ENCODE measurements at places on chromosomes 12 and 14.

DNA sequence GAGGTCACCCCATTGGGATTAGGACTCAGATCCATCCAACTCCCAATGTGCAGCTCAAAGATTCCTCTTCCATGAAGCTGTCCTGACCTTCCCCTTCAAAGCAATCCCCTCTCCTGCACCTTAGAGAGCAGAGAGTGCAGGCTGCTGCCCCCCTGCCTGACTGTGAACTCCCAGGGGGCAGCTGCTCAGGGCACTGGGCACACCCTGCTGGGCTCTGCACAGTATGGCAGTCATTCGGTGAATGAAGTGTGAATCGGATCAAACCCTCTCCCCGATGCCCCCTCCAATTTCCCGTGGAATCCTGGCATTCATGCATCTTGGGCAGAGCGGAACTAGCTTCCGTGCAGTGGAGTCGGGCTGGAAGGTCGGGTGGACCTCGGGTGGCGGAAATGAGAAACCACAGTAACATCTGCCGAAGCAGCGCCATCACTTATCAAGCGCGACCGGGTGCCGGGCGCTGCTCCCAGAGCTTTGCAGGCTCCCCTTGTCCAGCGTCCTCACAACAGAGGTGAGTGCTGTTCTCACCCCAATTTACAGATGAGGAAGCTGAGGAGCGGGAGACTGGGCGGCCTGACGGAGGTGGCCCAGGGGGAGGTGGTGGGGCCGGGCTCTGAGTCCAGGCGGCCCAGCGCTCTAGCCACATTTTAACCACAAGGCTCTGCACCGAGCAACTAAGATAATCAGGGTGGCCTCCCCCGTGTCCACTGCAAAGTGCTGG lies 14.7 kb downstream of the GALNT9 start:
- no peak for DNase-seq

GRCh38 chr12:117417004-117417403 lies 55.6 kb upstream of the NOS1 start:
- DNase-seq, result no peak

- DNase-seq, result no peak
Observed at GRCh38 chr14:75123991-75124390, 2.9 kb downstream of the NEK9 start.

GRCh38 chr12:123115409-123116121 lies 35.3 kb downstream of the PITPNM2 start:
- no peak for DNase-seq

DNA sequence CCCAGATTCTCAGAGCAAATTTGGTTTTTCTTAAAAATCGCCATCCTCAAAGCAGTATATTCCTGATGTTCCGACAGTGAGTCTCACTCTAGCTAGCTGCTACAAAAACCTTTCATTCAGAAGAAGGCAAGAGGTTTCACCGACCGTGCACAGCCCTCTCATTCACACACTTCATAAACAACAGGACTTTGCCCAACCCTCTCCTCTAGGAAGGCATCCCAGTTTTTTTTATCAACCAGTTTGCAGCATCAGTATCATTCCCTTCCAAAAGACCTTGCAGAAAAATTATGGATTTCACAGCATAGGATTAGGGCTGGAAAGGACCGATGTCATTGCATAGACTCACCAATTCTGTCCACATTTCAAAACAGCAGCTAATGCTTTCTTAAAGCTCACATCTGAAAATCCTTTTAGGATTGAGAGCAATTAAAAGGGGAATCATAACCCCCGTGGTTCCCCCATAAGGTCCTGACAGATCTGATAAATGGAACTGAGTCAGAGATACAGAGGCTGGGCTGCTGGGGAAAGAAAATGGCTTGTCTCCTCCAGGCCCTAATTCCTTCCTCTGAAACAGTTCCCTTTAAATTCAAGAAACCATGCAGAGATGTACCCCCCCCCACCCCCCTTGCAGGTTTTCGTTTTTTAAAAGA lies 597 bp downstream of the SVOP start:
- DNase-seq, result no peak

- DNase-seq, result no peak
Observed at GRCh38 chr12:91777268-91777992, 368.2 kb downstream of the BTG1 start.

DNA sequence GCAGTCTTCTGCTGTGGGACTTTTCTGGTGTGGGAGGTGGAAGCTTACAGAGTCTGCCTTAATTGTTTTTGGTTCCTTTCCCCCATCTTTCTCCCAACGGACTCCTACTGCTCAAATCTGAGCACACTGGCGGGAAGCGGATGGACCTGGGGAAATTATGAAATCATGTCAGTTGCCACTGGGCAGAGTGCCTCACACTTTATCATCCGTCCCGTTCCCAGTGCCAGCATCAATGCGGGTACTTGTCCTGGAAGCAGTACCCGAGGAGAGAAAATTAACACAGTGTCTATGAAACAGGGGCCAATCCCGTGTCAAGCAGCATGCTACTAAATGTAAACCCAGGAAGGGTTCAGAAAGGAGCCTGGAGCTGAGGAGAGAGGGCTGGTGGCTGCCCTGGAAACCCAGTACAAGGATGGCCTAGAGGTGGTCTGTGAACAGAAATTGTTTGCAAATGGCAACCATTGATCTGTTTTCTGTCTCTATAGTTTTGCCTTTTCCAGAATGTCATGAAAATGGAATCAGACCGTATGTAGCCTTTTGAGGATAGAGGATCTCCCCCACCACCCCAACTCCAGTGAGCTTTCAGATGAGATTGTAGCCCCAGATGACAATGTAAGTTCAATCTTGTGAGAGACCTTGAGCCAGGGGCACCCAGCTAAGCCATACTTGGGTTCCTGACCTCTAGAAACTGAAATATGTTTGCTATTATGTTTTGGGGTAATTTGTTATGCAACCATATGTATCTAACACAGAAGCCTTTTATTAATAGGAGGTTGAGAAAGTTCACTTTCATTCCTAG lies 908 bp upstream of the CDKL1 start:
- no peak for DNase-seq

DNA sequence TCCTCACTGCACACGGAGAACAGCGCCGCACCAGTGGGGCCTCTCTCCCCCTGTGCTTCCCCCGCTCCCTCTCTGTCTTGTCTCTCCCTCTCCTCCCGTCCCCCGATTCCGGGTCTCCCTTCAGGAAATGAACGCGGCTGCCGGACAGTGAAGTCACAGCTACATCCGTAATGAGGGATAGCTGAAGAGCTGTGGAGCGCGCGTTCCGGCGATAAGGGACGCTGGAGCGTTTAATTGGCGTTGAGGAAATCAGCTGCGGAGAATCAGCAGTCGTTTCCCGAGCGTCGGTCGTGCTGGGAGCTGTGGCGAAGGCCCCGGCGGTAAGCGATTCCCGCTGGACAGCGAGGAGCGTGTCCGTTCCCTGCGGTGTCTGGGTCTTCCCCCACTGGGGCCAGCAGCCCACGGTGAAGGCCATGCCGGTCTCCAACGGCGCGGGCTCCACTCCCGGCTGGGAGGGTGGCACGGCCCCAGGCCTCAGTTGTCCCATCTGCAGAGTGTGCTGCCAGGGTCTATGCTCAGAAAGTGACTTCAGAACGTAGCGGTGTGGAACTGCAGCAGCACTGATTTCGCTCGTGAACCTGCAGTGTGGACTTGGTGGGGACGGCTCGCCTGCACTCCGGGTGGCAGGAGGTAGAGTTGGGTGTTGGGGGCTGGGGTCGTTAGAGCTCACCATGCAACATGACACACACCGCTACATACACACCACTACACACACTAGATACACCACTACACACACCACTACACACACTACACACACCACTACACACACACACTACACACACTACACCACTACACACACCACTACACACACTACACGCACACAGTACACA lies 10.9 kb downstream of the NOC4L start:
- no peak for DNase-seq

GRCh38 chr12:129538137-129538536 lies 365.7 kb downstream of the TMEM132D start:
- DNase-seq, result no peak

- no peak for DNase-seq
Observed at GRCh38 chr12:117038919-117039318, 60.3 kb downstream of the TESC start.

DNA sequence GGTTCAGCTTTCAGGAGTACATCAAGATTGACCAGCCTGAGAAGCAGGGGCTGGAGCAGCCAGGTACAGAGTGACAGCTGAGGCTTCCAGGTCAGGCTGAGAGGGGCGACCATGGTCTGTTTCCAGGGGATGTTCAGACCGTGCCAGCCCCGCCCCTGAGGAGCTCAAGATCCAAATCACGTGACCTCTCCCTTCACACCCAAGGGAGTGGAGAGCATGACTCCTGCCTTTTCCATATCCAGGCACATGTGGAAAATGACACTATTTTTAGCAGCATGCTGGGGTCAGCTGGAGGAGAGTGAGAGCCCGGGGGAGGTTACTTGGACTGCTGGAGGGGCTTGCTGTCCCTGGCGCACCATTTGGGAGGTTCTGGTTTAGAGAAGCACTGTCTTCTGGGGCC lies 92.7 kb downstream of the B4GALNT3 start:
- DNase-seq, result peak; percentile 56

- no peak for DNase-seq
Observed at GRCh38 chr12:109308534-109309380, at the start of gene FOXN4. FOXN4 (minus strand) TSS chr12:109309284; CDS start chr12:109308321, 963 bp downstream.

DNA sequence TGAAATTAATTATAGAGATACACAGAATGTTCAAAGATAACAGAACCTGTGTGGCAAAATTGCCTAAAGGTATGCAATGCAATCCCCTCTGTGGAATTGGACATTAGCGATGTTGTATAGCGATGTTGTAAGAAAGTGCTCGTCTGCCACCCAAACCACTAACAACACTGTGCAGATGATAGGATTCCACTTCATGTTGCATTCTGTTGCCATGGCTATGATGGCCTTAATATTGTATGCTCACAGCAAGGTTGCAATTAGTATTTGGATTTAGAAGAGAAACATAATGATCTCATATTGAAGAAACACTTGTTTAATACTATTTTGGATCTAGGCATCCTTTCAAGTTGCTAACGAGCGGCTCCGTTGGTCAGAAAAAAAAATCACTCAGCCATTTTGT lies 260.3 kb downstream of the BCAT1 start:
- DNase-seq, result no peak

GRCh38 chr12:107442326-107442987 lies 243.1 kb upstream of the PWP1 start:
- no peak for DNase-seq

- DNase-seq, result no peak
Observed at GRCh38 chr12:126811391-126811790, 1455.6 kb upstream of the TMEM132C start.

GRCh38 chr12:75854681-75855309 lies 176.8 kb downstream of the PHLDA1 start:
- no peak for DNase-seq

GRCh38 chr14:72643317-72643801 lies 250.5 kb downstream of the DPF3 start:
- DNase-seq, result no peak

- no peak for DNase-seq
Observed at GRCh38 chr14:75370416-75371205, 57.2 kb upstream of the JDP2 start.
